AG09319 (cell line): ENCODE measurements at places on chromosomes 3 and 15.

GRCh38 chr15:91522605-91523332, 330.7 kb upstream of the SLCO3A1 start:
- DNase-seq = no peak

GRCh38 chr15:58459045-58459444, 27.3 kb downstream of the LIPC start:
- DNase-seq = no peak

- DNase-seq = peak; percentile 27
Observed at GRCh38 chr15:89740137-89740536, 10.9 kb downstream of the MESP1 start.

GRCh38 chr3:87201727-87202126, 25.4 kb upstream of the CHMP2B start:
- DNase-seq = no peak

- no peak for DNase-seq
Observed at GRCh38 chr3:31253782-31254181, 278.9 kb upstream of the STT3B start.

- no peak for DNase-seq
Observed at GRCh38 chr3:121956363-121956762, 62.2 kb downstream of the SLC15A2 start.

DNA sequence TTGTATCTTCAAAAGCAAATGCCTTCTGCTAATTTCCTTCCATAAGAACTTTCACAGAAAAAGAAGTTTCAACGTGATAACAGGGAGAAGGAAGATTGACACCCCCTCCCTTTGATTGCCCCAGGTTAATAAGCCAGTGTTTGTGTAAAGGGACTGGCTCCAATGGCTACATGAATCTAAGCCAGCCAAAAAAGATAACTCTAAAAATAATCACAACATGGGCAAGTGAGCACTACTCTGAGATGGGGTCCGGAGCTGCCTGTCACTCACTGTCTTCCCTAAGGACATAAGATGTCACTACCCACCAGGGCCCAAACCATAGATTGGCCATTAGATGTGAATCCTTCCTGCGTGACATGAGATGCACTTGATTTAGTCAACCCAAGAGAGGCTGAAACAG, 17.6 kb upstream of the ST8SIA2 start:
- DNase-seq = no peak

DNA sequence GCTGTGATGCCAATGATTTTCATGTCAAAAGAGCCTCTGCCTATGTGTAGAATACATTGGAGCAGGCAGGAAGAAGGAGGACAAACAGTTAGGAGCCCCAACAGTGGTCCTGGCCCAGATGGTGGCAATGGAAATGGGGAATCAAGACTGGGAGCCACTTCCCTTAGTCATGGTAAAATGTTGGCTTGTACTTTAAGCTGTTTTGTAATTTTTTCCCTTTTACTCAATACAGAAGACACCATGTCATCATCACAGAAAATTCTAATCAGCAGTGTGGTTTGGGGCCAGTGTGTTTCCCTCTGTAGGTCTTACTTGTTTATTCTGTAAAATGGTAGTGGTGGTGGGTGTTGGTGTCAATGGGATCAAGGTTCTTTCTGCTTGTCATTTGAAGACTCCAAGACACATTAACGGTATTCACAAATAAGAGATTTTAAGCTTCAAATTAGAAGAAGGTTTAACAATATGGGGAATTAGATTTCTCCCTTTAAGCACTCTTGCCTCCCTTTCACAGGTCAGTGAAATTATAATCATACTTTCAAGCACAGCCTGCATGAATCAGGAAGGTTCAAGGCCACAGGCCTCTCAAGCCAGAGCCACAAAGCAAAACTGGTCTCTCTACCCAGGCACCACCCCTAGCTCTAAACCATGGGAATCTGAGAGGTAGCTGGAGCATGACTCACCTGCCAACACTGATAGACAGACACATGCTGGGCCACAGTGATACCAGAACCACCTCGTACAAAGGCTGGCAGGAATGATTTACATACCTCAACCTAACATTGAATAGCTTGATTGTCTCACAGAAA, 24.9 kb downstream of the SIAH2 start:
- no peak for DNase-seq

DNA sequence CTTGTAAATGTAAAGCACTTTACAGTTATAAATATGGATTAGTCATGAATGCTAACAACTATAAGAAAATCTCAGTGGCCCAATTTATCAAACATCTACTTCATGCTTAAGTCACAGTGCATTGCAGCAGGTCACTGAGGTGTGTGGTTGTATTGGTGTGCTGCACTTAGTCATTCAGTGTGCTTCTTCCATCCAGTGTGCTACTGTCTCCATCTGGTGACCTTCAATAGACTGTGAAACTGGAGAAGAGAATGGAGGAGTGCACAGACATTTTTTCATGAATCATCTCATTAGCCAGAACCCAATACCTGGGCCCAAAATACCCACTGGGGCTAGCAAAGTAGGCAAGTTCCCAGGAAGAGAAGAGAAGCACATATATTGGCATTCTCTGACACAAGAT, 199.6 kb downstream of the SHOX2 start:
- peak; percentile 40 for DNase-seq

DNA sequence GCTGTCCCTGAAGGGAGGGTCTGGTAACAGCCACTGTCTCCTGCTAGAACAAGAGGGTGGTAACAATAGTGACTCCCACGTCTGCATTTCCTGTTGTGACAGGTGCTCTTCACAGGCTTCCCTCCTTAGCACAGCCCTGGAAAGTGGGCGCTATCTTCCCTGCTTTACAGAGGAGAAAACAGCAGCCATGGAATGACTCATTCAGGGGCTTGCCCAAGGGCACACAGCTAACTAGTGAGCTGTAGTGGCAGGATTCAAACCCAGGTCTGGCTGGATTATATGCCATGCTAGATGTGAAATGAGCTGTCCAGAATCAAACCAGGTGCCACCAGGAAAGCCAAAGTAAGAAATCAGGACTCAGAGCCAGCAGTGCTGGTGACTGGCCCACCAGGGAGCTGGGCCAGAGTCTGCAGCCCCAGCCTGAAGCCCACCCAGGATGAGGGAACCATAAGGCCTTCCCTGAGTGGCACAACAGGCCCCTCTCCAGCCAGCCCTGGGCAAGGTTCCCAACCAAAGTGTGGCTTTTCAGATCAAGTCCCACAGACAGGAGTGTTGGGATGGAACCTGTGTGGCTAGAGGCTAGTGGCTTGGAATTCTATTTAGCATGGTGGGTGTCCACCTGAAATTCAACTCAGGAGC, 102.4 kb downstream of the ETFA start:
- DNase-seq = no peak

- DNase-seq = no peak
Observed at GRCh38 chr15:40593165-40593564, 884 bp upstream of the KNL1 start.

GRCh38 chr15:92082006-92082843, 228.7 kb downstream of the SLCO3A1 start:
- peak; percentile 32 for DNase-seq

- DNase-seq = no peak
Observed at GRCh38 chr3:10249833-10250232, 1.6 kb downstream of the TATDN2 start.

- DNase-seq = no peak
Observed at GRCh38 chr3:111652492-111653180, 57.5 kb upstream of the ZBED2 start.

GRCh38 chr3:38545983-38546382, 49.8 kb downstream of the EXOG start:
- no peak for DNase-seq

GRCh38 chr15:82993144-82993543, 7.1 kb downstream of the RAMAC start:
- DNase-seq = no peak

GRCh38 chr15:72502220-72502809, 28.2 kb downstream of the ARIH1 start:
- DNase-seq = no peak

DNA sequence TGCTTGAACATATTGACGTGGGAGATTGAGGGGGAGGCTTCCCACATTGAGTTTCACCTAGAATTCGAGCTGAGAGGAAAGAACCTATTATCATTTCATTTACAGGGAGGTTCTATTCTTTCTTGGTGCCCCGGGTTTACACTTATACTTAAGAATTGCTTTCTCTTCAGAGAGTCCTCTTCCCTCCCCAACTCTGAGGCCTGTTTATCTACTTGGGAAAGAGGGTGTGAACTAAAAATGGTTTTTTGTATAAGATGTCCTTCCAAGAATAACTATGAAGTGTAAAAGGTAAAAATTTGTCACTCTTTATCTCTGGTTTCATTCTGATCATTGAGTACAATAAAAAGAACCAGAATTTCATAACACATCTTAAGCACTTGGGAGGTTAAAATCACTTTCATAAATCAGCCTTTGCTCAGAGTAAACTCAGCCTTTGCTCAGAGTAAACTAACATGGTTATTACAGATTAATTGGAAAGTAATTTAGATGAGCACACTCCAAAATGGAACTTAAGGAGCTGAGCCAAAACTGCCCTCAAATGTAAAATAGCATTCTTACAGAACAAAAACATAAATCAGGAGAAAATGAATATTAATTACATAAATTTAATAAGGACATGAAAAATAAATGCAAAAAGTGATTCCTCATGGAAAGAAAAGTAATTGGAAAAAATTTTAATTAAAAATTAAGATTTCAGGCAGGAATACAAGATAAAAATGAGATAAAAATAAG, 75.2 kb downstream of the GADL1 start:
- no peak for DNase-seq

DNA sequence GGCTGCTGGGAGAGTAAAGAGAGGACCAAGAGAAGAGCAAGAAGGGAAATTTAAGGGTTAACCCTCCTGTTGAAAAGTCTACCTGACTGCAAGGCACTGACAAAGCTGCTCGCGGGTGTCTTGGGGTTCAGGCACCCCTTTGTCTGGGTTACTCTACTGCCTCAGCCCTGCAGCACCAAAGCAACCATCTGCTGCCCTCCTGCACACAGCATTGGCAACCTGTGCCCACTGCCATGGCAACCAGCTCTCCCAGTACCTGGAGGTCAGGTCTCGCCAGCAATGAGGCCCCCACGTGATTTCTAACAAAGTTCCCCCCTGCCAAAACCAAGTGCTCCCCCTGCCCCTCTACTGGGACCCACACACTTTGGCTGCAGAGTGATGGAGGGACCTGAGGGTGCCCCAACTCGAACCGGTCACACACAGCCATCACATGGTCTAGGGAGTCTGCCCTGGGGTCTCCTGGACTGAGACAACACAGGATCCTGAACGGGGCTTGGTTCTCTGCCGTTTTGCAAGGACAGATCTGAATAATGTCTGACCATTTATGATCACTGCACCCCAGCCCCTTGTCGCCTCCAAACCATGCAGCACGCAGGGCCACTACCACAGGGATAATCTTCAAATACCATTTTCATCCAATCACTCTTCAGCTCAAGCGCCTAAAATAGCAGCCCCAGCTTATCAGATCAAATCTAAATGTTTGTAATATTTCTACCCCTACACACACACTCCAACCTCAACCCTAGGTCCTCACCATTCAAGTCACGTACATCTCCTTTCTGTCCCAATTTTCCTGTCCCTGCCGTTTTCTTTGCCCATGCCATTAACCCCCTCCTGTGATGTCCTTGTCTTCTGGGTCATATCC, 50.7 kb downstream of the ADCY5 start:
- DNase-seq = no peak

GRCh38 chr3:150376001-150376848, 31.9 kb upstream of the TSC22D2 start:
- peak; percentile 71 for DNase-seq

- DNase-seq = peak; percentile 51
Observed at GRCh38 chr15:82132742-82133141, 86.9 kb upstream of the MEX3B start.

- DNase-seq = no peak
Observed at GRCh38 chr3:126329927-126330725, 27.1 kb downstream of the KLF15 start.

- no peak for DNase-seq
Observed at GRCh38 chr3:4808637-4809036, 170.6 kb upstream of the BHLHE40 start.

DNA sequence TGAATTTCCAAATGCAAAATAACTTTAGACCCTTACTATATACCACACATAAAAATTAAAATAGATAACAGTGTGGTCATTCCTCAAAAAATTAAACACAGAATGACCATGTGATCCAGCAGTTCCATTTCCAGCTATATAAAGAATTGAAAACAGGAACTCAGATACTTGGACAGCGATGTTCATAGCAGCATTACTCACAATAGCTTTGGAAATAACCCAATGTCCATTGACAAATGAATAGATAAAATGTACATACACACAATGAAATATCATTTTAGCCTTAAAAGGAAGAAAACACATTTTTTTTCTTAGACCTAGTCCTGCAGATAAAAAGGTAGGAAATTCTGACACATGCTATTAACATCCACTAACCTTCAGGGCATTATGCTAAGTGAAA, 26.7 kb downstream of the RAD51 start:
- DNase-seq = no peak

GRCh38 chr3:124041553-124041952, 49.6 kb upstream of the ROPN1 start:
- no peak for DNase-seq
